Lung (tissue), 17 donors: ENCODE measurements at places on chromosomes 2 and 18.

GRCh38 chr2:190678444-190679162 lies 29.7 kb downstream of the NAB1 start:
- DNase-seq = no peak

DNA sequence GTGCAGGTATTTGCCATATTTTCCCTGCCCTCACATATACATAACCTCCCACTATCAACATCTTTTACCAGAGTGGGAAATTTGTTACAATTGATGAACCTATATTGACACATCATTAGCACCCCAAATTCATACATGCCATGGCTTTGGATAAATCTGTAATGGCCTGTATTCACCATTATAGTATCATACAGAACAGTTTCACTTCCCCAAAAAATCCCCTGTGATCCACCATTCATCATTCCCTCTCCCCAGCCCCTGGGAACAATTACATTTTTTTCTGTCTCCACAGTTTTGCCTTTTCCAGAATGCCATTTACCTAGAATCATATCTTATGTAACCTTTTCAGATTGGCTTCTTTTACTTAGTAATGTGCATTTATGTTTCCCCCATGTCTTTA lies 494.5 kb downstream of the RNF144A start:
- DNase-seq = no peak

GRCh38 chr2:48471048-48471474 lies 58.9 kb upstream of the STON1 start:
- no peak for DNase-seq

DNA sequence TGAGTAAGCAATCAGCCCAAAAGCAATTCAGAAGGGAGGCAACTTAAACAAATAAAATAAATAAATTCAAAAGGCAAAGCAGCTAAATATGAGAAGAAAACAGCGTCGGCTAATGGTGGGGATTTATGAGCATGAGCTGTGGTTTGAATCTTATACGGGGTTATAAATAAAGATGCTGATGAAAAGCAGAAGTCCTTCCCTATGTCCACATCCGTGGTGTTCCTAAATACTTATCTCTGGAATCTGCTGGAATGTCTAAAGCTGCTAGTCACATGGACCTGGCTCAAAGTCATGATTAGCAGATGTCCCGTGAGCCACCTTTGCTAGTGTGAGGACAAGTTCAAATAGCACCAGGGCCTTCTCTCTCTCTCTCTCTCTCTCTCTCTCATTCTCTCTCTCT lies 33.8 kb downstream of the SMIM21 start:
- no peak for DNase-seq
